DMS153 (cell line): ENCODE measurements at places on chromosomes 12 and 14.

- DNase-seq, result peak; percentile 52
Observed at GRCh38 chr14:36874396-36875138, 212.9 kb downstream of the PAX9 start.

DNA sequence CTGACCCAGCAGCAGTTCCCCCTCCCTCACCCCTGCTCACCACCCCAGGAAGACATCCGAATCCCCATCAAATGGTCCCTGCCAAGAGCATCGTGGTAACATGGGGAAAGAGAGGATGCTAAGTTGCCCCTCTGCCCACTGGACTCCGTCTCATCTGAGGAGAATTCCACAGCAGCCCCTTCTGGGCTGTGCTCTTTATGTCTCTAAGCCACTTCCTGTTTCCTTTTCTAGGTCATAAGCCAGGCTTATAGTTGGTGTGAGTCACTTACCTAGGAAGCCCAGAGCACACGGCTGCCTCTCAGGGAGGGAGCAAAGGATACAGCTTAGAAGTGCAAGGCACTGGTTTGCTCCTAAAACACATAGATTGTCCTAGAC, 76.0 kb downstream of the VCPKMT start:
- no peak for DNase-seq

- no peak for DNase-seq
Observed at GRCh38 chr12:464484-465267, 4.9 kb downstream of the B4GALNT3 start.

- DNase-seq, result no peak
Observed at GRCh38 chr14:79165471-79166090, 995.4 kb downstream of the NRXN3 start.

GRCh38 chr14:63717702-63718101, 10.2 kb downstream of the SGPP1 start:
- DNase-seq, result peak; percentile 16

DNA sequence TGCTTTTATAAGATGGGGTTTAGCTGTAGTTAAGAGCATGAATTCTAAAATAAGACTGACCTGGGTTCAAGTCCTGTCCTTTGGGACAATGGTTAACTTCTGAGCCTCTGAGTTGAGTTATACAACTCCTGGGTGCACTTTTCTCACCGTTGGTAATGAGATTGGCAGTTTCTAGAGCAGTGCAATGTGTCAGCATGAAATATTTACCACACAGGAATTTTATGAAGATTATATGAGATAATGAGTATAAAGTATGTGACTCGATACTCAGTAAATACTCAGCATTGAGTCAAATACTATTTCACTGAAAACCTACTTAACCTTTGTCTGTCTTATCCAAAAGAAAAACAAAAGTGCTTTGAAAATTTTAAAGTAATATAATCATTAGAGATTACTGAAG, 214.2 kb downstream of the CPNE8 start:
- no peak for DNase-seq

GRCh38 chr12:1803736-1804135, 16.6 kb upstream of the LRTM2 start:
- DNase-seq, result no peak

DNA sequence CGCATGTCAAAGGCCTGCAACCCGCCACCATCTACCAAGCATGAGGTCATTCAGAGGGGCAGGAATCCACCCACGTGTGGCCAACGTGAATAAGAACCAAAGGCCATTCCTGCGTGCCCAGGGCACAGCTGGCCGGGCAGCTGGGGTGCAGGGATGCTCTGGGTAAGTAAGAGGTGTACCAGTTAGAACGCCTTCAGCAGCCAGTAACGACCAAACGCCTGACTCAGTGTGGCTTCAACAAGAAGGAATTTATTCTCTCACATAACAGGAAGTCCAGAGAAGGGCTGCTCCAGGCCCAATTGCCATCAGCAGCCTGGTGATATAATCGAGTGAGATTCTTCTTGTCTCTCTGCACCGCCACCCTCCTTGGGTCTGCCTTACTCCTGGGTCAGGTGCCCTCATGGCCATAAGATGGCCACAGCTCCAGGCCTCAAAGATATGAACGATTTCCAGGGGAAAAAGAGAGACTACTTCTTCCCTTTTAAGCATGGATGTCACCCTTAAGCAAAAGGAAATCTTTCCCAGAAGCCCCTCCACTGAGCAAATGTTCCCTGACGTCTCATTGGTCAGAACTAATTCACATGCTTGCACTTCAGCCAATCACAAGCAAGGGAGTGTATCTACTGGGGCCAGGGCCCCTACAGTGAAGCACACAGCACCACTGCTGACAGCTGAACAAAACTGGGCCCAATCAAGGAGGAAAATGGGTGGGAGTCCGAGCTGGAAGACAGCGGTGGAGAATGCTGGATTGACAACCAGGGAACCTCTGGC, 7.3 kb downstream of the TTC7B start:
- DNase-seq, result no peak

- DNase-seq, result peak; percentile 85
Observed at GRCh38 chr12:124422142-124422569, 127.3 kb downstream of the RFLNA start.

DNA sequence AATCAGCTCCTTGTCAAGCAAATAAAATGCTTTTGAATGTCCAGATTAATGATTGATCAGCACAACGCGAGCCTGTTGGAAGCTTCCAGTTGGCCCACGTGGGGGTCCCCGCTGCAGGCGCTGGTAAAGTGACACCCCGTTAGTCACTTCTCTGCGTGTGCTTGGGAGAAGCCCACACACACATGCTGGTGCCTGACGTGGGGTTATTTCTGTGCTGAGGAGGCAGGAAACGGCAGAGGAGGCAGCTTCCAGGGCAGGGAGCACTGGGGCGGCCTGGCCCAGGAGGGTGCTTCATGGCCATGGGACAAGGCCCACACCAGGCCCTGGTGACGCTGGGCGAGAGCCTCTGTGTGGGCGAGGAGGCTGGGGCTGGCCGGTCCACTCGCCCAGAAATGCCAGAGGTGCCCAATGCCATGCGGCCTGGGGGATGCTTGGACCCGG, 101.5 kb downstream of the KIF26A start:
- DNase-seq, result no peak

DNA sequence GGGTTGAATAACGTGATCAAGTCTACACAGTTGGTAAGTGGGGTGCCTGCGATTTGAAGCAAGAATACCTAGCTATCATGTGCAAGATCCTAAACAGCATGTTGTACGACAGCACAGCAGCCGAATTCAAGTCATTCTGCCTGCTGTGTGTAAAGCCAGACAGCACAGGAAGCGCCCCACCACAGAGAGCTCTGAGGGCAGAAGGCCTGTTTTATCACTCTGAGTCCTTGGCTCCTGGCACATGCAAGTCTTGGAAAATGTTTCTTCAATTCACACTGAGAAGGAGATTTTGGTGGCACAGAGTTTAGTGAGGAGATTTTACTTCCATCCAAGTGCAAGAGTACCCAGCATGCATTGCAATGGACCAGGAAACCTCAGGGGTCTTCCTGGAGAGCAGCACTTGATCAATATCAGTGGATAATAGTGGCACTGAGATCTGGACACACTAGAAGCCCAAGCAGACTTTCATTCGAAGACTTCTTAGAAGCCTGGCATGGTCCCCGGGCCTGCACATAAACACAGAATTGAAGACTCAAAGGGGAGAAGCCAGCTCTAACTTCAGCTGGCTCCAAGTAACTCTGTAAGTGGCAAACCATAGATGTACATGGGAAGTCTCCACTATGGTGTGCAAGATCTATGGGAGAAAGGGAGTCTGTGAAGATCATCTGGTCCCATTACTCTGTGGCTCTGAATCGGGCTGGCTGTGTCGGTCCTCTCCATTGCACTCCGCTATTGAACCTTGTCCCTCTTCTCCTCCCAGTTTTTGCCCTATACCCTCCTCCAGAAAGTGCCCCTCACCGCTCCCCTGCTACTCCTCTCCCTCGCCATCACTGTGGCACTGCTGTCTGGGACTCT, 1.5 kb upstream of the KRT1 start:
- no peak for DNase-seq

DNA sequence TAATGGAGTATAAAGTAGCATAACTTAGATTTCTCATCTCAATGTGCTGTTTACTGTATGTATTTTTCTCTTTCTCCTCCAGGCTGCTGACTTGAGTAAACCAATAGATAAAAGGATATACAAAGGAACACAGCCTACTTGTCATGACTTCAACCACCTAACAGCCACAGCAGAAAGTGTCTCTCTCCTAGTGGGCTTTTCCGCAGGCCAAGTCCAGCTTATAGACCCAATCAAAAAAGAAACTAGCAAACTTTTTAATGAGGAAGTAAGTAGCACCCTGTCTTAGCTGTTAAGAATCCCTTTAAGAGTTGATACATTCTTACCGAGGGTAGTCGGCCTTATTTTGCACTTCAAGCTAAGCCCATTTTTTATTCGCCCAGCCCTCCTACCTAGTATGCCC, 55.2 kb downstream of the WDR20 start:
- no peak for DNase-seq

DNA sequence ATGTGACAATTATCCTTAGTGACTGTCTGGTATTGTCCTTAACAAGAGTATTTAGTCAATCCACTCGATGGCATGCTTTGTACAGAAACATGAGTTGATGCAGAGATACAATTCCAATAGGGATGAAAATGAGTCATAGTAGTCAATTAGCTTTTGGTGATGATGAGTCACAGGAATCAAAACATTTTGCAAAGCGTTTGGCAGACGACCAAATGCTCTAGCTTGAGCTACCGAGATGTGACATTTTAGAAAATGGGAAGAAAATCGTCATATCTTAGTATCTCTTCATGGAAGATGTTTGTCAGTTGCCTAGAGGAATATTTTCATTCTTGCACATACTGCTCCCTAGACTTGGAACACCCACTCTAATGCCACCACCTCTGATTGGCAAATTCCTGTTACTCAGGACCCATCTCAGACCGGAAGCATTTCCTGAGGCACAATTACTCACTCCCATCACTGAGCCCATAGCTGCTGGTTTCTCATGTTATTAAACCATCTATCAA, 95.0 kb downstream of the LMNTD1 start:
- peak; percentile 67 for DNase-seq

GRCh38 chr12:90479237-90479636, 475.7 kb downstream of the CCER1 start:
- no peak for DNase-seq

DNA sequence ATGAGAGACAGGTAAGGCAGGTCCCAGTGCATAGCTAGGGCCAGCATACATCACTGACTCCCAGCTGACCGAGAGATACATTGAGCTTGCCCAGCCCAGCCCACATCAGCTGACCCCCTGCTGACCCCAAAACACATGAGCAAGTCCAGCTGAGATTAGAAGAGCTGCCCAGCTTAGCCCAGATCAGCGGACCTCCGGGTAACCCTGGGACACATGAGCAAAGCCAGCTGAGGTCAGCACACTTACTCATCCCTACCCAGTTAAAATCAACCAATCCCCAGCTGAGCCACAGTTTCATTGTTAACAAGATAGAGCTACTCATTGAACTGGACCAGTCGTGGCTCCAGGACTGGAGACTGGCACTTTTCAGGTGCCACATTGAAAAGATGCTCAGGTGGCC, 21.8 kb upstream of the FBXO34 start:
- no peak for DNase-seq

DNA sequence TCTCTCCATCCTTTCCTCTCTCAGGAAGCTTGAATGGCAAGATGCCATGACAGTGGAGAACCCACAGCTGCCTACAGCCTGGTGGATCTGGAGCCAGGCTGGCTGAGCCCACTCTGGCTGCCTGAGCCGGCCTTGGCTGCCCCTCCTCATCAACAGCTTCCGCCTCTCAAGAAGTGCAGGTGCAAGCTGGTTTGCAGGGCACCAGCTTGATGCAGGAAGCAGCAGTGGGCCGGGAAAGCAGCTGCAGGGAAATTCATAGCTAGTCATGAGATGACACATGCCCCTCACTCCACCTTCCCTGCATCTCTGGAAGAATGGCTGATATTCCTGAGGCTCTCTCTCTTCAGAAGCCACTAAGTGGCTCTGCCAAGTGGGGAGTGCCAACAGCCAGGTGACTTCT, 289.1 kb downstream of the RPS29 start:
- no peak for DNase-seq

DNA sequence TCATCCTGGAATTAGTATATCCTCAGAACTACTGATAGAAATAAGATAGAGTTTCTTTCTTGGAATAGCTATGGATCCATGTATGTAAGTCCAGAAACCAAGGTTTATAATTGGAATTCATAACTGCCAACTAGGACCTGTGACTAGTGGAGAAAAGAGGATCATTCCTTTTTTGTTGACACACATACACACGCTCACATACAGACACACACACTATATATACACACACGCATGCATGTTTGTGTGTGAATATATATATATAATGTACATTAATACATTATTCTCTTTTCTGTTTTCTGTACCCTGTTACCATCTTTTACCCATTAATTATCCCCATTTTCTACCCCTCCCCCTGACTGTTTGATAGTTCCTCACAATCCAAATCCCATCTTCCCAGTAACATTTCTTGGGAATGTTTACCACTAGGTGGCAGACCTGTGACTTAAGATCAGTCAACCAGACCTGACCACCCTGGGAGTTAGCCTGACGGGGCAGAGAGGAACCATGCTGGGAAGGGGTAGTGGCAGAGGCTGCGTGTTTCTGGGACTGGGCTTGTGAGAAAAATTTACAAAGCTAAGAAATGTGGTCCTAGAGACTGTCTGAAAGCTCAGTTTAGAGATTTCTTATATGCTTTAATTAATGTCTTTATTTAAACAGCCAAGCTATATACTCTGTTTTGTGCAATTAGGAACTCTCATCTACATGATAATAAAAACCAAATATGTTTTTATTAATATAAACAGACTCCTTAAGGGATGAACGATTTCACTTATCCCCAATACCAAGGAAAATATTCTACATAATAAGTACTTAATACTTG, 308.0 kb downstream of the PPFIA2 start:
- peak; percentile 31 for DNase-seq

GRCh38 chr14:61889914-61890351, 127.7 kb downstream of the SNAPC1 start:
- DNase-seq, result no peak

DNA sequence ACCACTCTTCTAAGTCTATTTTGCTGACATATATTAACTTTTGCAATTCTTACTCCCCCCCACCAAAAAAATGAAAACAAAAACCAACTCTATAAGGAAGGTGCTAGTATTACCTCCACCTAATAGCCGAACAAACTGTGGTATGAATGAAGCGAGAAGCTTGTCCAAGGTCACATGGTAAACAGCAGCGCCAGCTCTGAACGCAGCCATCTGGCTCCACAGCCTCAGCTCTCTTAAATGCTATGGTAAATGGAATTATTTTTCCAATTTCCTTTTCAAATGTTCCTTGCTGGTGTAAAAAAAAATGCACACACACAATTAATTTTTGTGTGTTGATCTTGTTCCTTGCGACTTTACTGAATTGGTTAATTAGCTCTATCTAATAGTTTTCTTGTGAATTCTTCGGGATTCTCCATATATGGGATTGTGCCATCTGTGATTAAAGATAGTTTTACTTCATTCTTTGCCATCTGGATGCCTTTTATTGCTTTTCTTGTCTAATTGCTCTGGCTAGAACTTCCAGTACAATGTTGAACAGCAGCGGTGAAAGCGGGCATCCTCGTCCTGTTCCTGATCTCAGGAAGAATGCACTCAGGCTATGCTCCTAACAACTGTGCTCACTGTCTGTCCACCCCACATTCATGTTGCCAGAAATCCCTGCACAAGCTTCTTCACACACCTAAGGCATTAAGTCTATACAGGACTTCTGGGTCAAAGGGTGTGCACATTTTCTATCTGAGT, 10.7 kb upstream of the C12orf76 start:
- no peak for DNase-seq

- DNase-seq, result no peak
Observed at GRCh38 chr14:26990946-26991345, 393.1 kb upstream of the NOVA1 start.
